ENCODE measurements at places on chromosomes 13 and 19. TPM values are rescaled to one million over a fixed set of nuclear protein-coding genes. Genes with fewer than 3 reads are reported as not detected.

GRCh38 chr19:14472202-14472938 is 2.8 kb downstream of the PTGER1 start:
- DNase-seq: peak; percentile 99

Gene CELF5
- total RNA-seq: not detected

GRCh38 chr19:5974721-5975387 is 3.1 kb downstream of the RANBP3 start:
- peak; percentile 56 for DNase-seq

DNA sequence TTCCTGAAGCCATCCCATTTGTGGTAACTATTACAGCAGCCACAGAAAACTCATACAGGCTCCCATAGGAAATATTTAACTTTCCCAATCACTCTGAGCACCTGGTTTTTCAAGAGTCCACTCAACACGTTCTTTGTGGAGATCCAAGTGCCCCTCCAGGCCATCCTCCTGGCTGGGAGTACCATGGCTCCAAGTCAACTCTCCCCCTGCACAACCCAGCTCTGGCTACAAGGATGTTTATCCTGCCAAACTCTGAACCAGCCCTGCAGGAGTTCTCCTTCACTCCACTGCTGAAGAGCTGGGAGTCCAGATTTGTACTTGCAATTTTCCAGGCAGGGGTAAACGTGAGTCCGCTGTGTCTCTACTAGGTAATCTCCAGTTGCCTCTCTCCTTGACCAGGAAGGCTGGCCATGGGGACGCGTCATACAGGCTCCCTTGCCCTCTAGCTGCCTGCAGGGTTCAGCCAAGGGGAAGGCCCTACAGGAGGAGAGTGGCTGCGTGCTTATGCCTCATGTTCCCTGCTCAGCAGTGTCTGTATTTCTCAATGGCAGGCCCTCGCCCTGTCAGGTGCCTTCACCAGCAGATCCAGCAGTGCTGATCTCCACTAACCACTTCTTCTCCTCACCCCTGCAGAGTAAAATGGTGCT is 29.9 kb upstream of the ARGLU1 start:
- DNase-seq: no peak

Gene RGL3
- total RNA-seq: 0.36 TPM

- DNase-seq: no peak
Observed at GRCh38 chr19:32294871-32295438, 50.5 kb upstream of the ZNF507 start.

- DNase-seq: no peak
Observed at GRCh38 chr13:25966086-25966485, 85.7 kb downstream of the SHISA2 start.

GRCh38 chr13:52012512-52012836 is 276 bp downstream of the ALG11 start:
- no peak for DNase-seq

All from osteoblast (primary cell).